ENCODE measurements at places on chromosomes 12 and 14.

GRCh38 chr12:13875744-13876143, 105.7 kb downstream of the GRIN2B start:
- DNase-seq = no peak

- DNase-seq = no peak
Measured at GRCh38 chr12:26188641-26189040, 6.7 kb upstream of the SSPN start.

DNA sequence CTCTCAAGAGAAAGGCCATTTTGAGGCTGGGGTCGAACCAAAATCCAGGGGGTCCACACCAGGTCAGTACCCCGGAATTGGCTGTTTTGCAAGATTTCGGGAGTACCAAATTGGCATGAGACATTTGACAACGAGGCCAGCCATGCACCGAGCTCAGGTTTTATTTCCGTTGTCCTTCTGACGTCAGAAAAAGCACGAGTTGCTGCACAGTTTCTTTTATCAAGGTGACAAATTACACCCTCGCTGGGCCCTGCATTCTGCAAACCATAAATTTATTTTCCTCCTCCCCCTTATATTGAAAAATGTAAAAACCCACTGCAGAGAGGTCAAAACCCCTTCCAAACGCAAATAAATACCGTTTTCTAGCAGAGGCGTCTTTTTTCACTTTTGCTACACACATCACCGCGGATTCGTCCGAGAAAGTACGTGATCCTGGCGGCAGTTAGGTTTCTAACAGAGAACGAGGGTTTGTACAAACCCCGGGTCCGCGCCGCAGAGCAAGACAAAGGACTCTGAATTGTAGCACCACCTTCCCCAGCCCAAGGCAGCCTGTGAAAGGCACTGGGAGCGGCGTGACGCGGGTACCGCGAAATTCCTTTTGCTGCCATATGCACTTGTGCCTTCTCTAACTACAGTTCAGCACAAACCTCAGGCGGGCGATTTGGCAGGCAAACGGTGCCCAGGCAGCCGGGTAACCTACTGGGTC, 1.8 kb downstream of the SLC38A1 start:
- no peak for DNase-seq

DNA sequence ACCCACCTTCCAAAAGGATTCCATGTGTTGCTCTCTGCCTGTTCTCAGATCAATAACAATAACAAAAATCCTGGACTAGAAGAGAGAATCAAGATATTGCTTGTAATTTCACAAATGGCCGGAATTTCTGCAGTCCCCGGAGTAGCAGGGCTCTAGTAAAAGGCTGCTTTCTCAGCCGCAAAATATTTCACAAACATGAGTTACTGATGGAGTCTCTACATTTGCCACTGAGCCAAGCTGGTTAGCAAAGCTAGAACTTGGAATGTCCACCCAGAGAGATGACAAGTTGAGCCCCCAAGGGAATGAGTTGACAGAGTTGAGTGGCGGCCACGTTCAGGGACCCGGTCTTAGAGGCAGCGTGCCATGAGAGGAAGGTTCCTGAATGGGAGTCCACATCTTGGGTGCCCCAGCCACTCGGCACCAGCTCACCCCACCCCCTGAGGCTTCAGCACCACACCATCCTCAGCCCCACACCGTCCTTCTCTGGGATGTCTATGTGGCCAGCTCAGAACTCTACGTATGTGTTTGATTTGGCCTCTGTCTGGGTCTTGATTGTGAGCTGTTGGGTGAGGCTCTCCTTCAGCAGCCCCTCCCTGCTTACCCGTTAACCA, 15.9 kb downstream of the FBLN5 start:
- DNase-seq = no peak

GRCh38 chr12:40907115-40907527, 214.9 kb downstream of the CNTN1 start:
- DNase-seq = no peak

- DNase-seq = peak; percentile 47
Measured at GRCh38 chr14:69242311-69243224, 17.4 kb upstream of the GALNT16 start.

DNA sequence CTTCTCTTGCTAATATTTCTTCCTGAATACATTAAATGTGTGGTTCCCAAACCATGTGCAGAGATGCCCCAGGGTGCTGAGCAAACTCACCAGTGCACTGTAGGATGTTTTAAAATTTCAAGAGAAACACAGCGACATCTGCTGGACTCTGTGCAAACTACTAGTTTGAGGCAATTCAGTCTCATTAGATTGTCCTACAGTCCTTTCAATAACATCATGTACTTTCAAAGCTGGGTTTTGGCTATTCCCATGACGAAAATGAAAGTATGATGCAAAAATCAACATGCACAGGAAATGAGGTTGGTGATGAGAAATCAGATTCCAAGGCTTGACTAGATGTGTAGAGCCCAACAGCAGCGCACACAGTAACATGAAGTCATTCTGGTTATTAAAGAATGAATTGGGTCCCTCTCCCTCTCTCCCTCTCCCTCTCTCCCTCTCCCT, 66.3 kb downstream of the CLIP1 start:
- DNase-seq = no peak

DNA sequence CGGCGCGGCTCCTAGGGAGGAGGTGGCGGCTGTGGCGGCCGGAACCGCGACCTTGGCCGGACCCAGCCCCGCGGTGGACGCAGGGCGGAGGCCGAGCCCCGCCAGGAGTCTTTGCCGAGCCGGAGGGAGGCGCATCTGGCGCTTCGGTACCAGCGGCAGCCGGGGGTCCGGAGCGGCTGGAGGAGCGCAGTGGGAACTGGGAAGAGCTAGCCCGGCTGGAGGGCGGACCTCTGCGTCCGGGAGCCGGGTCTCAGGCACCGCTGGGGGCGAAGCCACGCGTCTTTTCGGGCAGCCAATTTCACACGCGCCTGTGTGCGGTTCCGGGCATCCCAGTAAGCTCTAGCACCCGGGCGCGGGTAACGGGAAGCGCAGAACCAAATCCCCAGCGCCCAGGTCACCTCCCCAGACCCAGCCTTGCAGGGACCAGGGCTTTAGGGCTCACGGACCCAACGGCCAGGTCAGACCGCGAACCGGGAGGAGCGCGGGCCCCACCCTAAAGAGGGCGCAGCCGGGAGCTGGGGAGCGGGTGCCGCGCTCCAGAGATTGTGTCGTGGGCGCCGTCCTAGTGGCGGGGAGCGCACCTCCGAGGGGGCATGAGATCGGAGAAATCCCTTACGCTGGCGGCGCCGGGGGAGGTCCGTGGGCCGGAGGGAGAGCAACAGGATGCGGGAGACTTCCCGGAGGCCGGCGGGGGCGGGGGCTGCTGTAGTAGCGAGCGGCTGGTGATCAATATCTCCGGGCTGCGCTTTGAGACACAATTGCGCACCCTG, 89.4 kb downstream of the GALNT8 start:
- no peak for DNase-seq

DNA sequence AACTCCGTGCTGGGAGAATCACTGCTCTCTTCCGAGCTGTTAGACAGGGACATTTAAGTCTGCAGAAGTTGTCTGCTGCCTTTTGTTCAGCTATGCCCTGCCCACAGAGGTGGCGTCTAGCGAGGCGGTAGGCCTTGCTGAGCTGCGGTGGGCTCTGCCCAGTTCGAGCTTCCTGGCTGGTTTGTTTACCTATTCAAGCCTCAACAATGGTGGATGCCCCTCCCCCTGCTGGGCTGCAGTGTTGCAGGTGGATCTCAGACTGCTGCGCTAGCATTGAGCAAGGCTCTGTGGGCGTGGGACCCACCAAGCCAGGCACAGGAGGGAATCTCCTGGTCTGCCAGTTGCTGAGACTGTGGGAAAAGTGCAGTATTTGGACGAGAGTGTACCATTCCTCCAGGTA, 43.7 kb downstream of the GPR137C start:
- no peak for DNase-seq

- DNase-seq = peak; percentile 23
Measured at GRCh38 chr12:50517421-50518048, 12.8 kb downstream of the DIP2B start.

- no peak for DNase-seq
Measured at GRCh38 chr12:48389409-48389808, 38.7 kb upstream of the ZNF641 start.

DNA sequence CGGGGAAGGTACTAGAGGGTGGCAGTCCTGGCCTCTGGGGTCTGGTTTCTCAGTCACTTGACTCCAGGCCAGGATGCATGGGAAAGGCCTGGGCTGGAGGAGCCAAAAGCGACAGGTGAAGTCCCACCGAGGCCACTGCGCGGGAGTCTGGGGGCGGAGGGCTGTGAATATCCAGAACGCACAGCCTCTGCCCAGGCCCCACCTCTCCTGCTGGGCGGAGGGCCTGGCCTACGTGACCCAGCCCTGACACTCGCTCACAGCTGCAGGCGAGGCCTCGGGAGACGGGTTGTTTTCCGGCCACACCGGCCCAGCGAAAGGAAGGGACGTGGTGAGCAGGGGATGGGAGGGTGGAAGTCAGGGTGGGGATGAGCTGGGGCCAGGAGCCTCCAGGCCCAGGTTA, 91.2 kb downstream of the RFLNA start:
- no peak for DNase-seq
